Activated T-cell treated with anti-CD3 and anti-CD28 coated beads for 24 hours (primary cell): ENCODE measurements at places on chromosomes 5 and 9.
A peak's percentile ranks its signal among the peaks of the same experiment; 100 is the strongest.

- no peak for DNase-seq
Observed at GRCh38 chr5:10672146-10673016, 88.7 kb downstream of the DAP start.

DNA sequence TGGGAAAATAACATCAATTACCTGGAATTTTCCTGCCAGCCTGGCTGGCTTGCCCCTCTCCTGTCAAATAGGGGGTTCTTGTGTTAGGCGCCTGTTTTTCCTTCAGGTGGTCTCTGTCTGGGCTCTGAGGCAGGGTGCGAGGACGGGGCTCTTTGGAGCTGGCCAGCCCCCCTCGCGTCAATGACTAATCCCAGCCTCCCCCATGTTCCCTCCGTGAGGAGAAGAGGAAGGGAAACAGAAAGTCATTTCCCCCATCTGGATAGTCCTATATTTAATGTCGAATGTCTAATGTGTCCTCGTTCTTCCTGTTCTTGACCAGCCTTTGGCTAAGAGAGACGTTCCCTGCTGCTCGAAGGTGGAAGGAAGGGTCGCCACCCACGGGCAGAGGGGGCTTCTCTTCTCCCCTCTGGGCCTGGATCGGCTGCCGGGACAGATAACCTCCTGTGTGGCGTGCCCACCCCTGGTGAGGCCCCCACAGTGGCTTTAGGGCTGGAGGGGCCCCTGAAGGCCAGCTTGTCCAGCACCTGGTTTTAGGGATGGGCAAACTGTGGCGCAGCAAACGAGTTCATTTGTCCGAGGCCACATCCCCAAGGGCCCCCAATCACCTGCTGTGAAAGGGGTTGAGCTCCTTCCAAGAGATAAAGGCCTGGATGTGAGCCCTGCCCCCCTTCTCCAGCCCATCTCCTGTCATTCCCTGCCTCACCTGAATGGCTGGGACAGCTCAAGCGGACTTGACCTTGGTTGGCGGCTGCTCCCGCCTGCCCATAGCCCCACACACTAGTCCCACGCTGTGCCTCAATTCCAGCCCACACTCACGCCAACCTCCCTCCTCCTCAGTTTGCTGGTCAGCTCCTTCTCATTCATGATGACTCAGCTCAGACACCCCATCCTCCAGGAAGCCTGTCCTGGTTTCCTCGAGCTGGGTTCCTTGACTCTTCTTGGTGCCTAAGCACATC, 35.9 kb upstream of the UNC5A start:
- DNase-seq = no peak

DNA sequence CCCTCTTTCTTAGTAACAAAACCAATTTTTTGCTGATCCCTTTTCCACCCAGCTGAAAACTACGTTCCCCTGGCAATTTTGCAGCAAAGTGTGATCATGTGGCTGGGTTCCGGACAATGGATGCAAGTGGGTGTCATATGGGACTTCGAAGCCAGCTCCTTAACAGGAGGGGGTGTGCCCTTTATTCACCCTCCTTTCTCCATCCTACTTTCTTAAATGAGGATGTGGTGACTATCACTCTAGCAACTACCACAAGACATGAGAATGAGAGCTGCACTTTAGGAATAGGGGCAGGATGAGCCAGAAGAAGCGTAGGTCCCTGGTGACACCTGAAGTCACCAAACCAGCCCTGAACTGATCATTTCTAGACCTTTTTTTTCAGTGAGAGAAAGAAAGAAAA, 58.9 kb downstream of the IRF1 start:
- DNase-seq = no peak

GRCh38 chr9:86512929-86513328, 158.7 kb upstream of the TUT7 start:
- DNase-seq = no peak

- DNase-seq = no peak
Observed at GRCh38 chr9:89623925-89624420, 19.2 kb downstream of the GADD45G start.

DNA sequence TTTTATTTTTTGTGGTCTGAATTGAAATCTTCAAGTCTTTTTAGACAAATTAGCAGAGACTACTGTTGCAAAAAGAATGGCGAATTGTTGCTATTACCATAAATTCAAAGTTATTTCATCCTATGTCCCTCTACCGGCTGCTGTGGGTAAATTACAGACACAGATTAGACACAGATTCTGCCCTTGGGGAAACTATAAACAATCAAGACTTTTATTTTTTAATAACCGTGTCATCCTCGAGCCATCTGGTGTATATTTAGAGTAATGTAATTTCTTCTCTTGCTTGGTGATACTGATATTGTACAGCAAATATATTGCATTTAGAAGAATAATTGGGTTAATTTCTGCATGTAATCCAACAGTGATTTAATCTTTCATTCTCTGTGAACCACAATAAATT, 228.0 kb upstream of the ADAMTSL1 start:
- DNase-seq = no peak

DNA sequence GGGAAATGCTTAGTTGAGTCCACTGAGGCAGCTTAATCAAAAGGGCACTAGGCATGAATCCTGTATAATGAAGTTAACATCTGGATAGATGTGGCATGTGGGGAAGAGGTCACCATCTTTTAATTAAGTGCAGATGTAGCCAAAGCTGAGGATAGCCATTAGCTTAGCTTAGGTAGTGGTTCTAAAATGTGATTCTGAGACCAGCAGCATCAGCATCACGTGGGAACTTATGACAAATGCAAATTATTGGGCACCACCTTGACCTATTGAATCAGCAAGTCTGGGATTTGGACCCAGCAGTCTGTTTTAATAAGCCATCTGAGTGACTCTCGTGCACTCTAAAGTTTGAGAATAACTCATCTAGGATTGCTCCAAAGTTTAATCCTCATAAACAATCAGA, 63.8 kb downstream of the SNCAIP start:
- DNase-seq = no peak

DNA sequence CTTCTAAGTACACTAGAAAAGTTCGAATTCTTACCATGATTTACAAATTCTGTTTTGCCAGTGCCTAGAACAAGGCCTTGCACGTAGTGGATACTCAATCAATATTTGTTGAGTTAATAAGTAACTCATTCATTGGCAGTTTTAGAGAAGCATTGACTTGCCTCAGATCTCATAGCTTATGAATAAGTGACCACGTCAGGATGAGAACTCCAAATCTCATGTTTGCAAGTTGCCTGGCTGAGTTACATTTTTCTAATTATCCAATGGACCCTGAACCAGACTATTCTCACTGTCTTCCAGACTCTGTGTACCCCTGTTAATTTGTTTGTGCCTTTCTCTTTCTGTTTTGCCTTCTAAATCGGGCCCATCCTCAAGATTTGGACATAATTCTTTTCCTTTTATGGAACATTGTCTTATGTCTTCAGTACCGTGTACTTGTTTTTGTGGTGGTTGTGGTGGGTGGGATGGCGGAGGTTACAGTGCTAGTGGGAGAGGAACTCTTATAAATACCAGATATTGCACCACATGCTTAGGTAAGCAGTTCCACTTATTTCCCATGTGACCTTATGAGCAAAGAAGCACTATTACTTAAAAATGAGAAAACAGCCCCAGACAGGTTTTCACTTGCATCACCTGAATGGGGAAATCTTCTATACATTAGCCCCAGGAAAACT, 96.3 kb downstream of the UNC13B start:
- DNase-seq = no peak

GRCh38 chr9:76654575-76654974, 109.7 kb upstream of the PCA3 start:
- no peak for DNase-seq

- no peak for DNase-seq
Observed at GRCh38 chr9:98742325-98743280, 33.9 kb upstream of the GABBR2 start.

- no peak for DNase-seq
Observed at GRCh38 chr9:79655551-79655950, 83.8 kb downstream of the TLE4 start.

GRCh38 chr9:89920131-89920530, 315.3 kb downstream of the GADD45G start:
- no peak for DNase-seq

- DNase-seq = no peak
Observed at GRCh38 chr5:71969460-71969859, 137.8 kb upstream of the MAP1B start.

GRCh38 chr5:180718810-180719453, 20.9 kb downstream of the OR2Y1 start:
- DNase-seq = peak; percentile 23

DNA sequence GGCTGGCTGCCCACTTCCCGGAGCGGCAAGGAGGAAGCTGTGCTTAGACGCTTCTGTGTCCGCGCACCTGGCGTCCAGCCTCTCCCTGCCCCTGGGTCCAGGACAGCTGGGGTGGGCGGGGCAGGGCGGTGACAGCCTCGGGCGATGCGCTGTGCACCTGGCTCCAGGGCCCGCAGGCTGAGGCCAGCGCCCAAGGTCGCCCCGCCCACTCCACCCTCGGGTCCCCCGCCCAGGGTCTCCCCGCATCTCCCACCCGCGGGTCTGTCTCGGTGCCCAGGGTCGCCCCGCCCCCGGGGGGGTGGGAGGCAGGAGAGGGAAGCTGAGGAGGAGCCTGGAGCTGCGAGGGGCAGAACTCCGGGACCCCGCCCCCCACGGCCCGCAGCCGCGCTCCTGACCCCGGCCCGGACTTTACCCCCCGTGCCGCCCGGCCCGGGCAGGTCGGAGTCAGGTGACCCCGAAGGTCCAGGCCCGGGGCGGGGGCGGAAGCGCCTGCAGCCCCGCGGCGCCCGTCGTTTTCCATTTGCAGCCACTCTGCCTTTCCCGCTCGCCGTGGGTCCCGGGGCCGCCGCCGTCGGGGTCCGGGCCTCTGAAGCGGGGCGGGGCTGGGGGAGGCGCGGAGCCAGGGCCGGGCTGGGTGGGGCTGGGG, at the start of gene ENTPD8:
ENTPD8 (minus strand) TSS at position 69 of the 646 bp plus-strand sequence. CDS start 3,072 bp downstream, outside the sequence.
- DNase-seq = no peak

DNA sequence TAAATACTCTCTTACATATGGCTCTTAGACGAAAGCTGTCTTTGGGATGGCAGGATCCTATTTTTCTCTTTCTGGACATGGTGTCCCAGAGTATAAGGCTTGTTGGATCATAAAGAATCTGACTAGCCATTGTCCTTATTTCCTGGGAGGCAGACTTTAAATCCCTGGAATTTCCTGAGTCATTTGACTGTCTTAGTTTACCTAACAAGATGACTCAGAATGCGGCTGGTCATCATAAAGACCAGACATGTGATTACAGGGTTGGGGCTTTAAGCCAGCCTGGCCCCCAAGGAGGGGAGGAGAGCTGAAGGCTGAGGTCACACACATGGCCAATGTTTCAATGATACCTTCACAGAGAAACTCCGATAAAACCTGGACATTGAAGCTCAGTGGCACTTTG, 37.2 kb downstream of the FAM240B start:
- no peak for DNase-seq

DNA sequence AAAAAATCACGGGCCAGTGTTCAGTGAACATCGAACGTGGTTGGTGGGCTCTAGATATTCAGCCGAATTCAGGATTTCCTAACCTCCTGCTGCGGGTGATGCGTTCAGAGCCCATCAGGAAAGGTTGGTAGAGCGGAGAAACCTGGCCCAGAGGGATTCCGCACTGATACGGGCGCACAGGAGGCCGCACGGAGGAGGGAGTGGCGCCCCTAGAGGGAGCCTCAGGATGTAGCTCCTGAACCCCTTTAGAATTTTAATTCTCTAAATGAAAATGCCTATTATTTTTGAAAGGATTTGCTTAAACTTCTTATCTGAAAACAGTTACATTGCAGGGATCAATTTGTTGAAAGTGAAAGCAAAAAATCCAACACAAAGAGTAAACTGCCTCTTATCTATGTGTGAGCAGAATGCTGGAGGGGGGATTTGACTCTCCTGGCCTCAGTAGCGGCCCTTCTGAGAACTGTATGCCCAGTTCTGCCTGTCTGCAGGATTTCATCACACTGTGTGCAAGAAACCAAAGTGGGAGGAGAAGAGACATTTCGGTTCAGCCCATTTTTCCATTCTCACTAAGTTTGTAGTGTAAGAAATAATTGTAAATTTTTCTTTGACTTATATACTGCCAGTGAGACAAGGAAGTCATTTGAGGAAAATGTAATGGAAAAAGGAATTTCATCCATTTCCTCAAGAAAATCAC, 75.9 kb downstream of the TENT4A start:
- DNase-seq = no peak

- no peak for DNase-seq
Observed at GRCh38 chr9:16413509-16414016, 456.9 kb downstream of the BNC2 start.

DNA sequence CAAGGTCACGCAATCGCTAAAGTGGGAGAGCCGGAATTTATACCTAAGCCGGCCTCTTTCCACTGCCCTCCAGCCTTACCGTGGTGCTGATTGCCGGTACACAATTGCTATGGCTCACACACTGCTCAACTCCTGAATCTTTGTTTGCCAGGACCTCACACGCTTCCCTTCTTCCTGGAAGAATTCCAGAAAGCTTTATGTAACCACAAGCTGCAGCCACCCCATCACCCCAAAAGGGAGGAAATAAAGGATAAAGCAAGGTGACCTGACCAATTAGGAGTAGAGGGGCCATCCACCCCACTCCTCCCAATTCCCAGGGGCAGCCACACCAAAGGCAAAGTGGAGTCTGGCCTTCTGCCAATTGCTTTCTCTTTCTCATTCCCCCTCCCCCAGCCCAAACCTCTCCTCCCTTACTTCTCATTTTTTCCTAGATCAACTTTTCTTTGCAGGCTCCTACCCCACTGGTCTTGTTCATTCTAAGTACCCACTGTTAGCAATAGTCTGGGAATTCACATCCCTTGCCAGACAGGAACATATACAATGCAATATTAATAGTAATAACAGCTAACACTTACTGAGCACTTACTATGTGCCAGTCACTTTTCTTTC, 18.0 kb upstream of the CDC23 start:
- no peak for DNase-seq
